Thymus (tissue), 14 donors: ENCODE measurements at places on chromosomes 4 and X. TPM values are rescaled to one million over a fixed set of nuclear protein-coding genes. Genes with fewer than 3 reads are reported as not detected.

DNA sequence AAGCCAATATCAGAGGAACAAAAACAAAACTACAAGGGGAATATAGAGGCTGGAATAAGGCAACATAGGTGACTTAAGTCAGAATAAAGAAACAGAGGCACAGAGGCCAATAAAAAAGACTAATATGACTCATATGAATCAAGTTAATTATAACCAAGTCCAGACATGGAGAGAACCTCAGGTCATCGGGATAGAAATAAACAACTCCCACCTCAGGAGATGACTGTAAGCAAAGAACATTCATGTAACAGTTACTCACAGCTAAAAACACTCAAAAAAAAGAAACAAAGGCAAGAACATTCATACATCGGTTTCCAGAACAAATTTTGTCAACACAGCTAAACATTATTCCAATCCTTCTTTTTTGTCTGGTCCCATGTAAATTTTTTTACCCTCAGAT lies 60.3 kb upstream of the RXFP1 start:
- no peak for DNase-seq

DNA sequence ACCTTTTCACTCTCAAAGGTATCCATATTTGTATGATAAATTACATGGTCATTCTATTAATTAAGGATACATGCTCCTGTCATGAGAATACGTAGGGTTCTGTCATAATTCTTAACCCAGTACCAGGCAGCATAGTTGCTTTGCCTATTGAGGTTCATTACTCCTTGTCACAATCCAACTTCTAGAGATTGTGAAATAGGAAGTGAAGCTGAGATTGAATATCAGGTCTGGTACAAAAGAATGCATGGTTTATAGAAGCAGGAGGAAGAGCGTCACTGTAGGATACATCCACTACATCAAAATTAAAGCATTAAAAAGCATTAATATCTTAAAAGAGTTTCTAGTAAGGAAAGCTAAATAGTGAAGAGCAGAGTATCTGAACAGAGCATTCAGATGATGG lies 647.0 kb downstream of the IQCM start:
- no peak for DNase-seq

- no peak for DNase-seq
These were observed 149.1 kb downstream of the SLC39A8 start for GRCh38 chr4:102196221-102196620.

DNA sequence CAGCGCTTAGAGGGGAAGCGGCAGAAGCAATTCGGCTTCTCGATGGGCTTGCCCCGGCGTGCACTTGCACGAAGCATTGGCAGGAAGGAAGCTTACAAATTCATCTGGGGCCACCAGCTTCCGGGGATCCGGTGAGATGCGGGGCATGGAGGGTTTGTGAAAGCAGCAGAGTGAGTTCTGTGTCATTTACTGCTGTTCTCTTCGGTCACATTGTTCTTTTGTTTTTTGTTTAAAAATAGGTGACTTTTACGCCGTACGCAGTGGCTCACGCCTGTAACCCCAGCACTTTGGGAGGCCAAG lies 47.0 kb downstream of the ASMT start:
- no peak for DNase-seq

SLC4A4 gene
- polyA plus RNA-seq = 1.7 TPM

- DNase-seq = no peak
These were observed 1008.8 kb upstream of the DIAPH2 start for GRCh38 chrX:95675794-95676193.

DNA sequence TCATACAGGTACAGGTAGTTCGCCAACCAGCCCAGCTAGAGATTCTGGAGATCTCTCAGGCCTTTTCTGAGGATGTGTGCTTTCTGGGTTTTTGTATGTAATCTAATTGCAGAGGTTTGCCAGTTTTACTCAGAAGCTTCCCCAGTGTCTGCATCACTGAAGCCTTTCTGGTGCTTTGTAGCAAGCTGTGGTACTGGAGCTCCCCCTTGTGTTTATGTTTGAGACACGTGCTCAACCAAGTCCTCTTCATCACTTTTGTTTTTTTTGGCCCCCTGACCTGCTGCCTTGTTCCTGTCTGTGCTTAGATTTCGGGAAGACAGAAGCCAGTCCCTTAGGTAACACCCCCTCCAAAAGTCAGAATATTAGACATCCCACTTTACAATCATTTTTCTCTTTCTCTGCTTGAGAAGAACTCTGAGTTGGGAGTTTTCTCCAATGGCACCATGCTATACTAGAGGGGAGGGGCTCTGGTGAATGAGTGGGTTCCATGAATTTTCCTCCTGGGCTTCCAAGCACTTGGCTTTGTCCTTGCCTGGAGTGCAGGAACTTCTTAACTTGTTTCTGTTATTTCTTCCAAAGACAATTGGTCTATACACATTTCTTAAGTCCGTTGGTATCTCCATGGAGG lies 128.4 kb upstream of the TBC1D9 start:
- DNase-seq = peak; percentile 33

GRCh38 chr4:58515226-58515625 lies 1405.0 kb upstream of the IGFBP7 start:
- DNase-seq = no peak
